ENCODE measurements at places on chromosomes 1 and 21.

DNA sequence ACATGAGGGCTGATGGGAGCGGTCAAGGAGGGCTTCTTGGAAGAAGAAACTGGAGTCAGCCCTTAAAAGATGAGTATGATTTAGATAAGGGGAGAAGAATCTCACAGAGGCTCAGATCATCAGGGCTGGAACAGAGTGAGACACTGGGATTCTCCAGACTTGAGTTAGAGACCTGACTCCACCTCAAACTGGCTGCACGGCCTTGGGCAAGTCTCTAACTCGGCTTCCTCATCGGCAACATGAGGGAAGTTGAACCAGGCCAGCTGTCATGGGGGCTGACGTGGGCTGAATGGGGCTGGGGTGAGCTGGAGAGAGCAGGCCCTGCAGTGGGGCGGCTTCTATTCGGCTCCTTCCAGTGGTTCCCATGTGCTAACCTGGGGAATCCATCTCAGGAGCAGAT, 2.5 kb downstream of the C1QC start:
- DNase-seq, result no peak

DNA sequence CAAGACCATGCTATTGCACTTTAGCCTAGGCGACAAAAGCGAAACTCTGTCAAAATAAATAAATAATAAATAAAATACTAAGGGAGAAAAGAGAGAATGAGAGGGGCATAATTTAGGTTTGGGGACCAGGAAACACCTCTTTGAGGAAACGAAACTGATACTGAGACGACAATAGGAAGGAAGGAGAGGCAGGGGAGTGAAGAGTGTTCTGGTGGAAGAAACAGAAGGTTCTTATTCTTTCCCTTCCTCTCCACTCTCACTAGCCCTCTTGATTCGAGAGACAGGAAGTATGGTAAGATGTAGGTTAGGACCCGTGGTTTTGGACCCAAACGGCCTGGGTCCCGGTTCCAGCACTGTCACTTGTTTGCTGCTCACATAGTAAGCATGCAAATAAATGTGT, 1.6 kb upstream of the NKAIN1 start:
- no peak for DNase-seq

DNA sequence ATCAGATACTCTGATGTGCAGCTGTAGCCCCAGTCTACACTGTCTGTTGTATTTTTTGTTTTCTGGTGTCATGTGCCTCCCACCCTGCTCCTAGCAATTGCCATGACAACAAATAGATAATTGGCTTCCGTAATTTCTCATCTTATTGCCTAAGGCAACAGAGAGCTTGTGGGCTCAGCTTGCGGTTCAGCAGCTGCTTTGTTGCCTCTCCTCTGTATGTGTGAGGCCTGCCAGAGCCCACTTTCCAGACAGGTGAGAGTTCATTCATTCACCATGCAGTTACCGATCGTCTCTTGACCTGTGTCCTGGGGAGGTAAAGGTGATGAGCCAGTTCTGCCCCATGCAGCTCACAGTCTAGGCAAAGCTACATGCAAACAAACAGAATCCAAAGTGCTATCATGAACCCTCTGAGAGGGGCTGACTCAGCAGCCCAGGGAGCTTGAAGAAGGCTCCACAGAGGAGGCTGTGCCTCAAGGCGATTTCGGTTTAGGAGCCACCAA, 11.9 kb downstream of the LGALS8 start:
- DNase-seq, result no peak

- no peak for DNase-seq
These were observed 88.5 kb downstream of the NPHP4 start for GRCh38 chr1:5903680-5904079.

DNA sequence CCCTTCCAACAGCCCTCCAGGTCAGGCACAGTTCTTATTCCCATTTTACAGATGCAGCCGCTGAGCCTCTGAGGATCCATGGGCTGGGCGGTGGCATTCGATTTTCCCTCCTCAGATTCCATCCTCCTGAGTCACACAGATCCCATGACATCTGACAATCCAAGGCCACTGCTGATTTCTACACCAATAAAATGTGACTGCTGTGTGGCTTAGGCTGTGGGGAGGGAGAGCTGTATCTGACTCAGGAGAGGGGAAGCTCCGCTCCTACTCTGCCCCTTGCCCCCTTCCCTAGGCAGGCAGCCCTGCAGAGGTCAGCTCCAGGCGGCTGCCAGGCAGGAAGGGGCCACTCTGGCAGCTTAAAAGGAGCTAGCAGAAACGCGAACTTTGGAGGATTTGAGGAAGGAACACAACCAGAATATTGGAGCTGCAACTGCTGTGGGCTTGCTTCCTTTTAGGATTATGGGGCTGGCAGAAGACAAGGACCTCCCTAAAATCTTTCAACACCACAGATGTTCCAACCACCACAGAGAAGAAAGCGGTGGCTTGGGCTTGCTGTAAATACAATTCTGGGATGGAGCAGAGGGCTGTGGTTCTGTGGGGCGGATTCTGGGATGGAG, 50.0 kb downstream of the MRPL37 start:
- no peak for DNase-seq

- no peak for DNase-seq
These were observed 5.6 kb downstream of the MX2 start for GRCh38 chr21:41367301-41367944.

- DNase-seq, result no peak
These were observed 28.0 kb upstream of the ATP1A1 start for GRCh38 chr1:116345011-116345410.

DNA sequence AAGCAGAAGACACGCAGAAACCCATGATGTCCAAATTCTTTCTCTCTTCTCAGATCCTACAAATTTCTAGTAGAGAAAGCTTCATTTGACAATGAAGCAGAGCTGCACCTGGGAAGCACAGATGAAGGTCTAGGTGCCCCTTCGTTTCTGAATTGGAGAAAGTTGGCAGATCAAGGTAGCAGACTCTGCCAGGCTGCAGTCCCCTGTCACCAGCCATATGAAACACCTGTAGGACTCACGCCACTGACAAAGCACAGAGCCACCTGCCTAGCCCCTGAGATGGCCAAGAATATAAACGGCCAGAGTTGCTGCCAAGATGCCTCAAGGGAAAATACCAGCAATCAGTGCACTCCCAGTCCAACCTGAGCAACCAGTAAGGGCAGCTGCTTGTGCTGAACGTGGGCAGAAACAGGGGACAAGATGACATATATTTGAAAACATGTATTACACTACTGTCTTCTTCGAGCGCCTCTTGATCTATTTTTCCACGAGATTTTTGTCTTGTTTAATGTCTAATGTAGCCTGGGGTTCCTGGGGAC, 20.6 kb upstream of the PLEKHA6 start:
- no peak for DNase-seq

DNA sequence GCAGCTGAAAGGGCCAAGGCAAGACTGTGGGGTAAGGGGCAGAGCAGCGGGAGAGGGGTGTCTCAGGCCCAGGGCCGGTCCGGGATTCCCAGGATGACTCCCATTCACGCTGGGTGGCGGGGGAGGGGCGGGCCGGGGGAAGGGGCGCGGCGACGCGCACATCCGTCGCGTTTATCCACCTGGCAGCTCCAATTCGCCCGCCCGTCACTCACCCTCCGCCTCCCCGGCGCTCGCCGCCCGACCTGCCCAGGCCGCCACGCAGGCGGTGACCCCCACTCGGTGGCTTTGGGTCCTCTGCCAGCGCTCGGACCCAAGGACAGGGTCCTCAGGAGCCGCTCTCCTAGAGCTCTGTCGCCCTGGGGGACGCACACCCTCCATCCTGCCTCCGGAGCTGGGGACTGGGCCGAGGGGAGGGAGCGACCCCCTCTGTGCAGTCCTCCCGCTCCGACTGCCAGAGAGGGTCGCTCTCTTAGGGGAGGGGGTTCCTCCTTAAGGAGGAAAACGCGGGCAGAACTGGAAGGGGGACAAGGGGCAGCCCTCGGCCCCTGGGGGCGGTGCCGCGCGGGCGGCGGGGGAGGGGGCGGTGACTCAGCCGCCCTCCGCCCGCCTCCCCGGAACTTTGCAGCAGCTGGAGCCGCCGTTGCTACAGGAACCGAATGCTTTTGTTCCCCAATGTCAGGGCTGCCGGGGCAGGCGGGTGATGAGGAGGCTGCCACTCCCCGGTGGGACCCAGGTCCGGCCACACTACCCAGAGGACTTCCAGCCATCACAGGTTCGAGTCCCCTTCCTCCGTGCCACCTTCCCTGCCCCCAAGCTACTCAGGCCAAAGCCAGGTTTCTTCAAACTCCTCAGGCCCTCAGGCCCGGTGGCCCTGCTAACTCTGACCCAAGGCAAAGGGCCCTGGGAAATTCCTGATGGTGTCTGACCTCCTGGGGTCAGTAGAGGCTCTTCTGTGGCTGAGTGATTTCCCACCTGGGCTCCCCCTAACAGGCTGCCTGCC, 3.4 kb downstream of the ADGRB2 start:
- no peak for DNase-seq

DNA sequence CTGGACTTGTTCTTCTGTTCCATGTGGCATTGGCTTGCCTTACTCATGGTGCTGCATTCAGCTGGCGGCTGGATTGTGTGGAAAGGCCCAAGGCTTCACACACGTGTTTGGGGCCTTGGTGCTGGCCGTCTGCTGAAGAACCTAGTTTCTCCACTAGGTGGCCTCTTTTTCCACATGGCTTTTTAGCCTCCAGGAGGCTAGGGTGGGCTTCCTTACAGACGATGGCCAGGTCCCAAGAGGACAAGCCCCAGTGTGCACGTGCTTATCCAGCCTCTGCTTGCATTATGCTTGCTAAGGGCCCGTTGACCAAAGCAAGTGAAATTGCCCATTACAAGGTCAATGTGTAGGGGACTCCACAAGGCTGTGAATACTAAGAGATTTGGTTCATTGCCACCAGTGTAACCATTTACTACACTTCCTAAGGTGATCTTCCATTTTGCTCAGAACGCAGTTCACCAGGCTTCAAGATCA, 47.5 kb upstream of the FOXO6 start:
- DNase-seq, result no peak

GRCh38 chr1:61183471-61184039, 101.2 kb downstream of the NFIA start:
- DNase-seq, result no peak

GRCh38 chr1:109639841-109640184, 16.1 kb upstream of the GSTM4 start:
- no peak for DNase-seq

DNA sequence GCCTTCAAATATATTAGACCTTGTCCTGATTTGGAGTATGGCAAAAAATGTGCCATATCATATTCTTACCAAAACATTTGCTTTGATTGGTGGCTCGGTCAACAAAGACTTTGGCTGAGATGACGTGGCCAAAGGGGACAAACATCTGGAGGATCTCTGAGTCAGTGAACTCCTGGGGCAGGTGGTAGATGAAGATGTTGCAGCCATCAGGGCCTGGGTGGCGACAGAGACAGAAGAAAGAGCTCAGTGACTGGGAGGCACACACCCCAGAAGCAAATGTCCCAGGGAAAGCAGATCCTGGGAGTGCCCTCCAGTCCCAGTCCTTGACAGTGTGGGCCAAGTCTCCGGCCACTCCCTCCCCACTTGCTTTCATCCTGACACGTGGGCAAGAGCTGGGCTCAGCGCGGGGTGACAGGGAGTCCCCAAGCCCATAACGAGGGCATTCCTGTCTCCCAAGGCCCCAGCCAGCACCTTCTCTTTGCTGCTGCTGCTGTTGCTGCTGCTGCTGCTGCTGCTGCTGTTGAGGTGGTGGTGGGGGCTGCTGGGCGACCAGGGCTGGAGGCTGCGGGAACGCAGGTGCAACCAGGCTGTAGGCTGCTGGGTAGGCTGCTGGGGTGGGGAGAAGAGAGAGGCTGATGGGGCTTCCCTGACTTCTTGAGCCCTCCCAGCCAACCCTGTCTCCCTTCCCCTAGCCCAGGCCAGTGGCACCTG, 10.7 kb downstream of the CELF3 start:
- no peak for DNase-seq

DNA sequence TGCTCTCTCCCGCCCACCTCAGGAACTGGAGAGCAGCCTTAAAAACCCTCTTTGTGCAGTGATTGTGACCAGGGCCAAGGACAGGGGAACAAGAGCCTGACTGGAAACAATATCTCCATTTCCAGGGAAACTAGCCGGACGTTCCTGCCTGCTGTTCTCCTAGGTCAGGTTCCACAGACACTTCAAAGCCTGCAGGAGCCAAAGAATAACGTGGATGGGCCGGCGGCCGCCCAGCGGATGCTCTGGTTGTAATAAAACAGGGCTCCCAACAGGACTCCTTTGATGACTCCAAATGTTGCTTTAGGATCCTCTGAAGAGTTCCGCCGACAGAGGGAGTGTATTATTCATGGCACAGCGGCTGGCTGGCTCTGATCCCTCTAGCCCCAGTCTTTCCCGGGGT, 162.2 kb downstream of the PLXNA2 start:
- DNase-seq, result no peak

DNA sequence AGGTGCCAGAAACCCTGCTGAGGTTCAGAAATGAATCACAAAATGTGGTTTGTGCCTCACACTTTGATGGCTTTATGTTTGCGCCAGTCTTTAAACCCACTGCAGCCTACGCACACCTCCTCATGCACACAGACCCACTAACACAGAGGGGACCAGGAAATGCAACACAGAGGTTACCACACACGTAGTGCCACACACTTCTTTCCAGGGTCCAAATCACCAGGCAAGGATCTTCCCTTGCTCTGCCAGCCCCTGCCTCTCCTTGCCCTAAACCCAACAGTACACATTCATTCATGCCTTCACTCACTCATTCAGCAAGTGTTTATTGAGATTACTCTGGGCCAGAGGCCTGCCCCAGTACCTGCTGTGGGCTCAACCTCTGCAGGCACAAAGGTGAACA, 17.5 kb downstream of the MAB21L3 start:
- no peak for DNase-seq

DNA sequence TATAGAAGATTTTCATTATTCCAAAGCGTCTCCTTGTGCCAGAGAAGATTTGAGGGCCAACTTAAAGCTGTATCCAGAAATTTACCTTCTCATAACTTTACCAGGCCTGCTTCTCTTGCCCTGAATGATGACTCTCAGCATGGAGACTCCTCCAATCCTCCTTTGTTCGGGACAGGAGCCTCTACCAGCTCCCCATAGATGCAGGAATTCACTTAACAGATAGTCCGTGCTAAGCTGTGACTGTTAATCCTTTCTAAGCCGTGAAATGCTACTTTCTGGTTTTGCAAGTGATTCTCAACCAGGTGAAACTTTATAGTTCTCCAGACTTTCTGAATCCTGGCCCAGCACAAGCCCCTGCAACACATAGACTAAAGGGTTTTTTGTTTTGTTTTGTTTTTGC, 31.8 kb upstream of the KCND3 start:
- no peak for DNase-seq

DNA sequence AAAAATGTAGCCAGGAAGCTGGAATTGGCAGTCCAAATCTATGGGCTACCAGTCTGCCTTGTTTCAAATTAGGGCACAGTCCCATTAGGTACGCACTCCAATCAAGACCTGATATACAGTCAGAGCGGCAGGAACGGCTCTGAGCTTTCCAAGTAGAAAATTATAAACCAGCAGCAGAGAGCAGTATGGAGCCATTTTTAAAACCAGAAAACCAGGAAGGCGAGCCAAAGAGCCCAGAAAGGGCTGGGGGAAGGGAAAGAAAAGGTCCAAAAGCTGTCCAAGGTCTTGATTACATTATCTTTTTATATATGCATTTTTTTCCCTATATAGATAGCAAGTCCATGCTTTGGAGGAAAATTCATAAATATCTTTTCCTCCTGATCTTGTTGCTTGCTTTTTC, 719.0 kb downstream of the RWDD3 start:
- no peak for DNase-seq

Measured in cerebellar nuclear complex (tissue), 1 donor.